ENCODE measurements at places on chromosomes 4 and X. TPM values are rescaled to one million over a fixed set of nuclear protein-coding genes. Genes with fewer than 3 reads are reported as not detected.

DNA sequence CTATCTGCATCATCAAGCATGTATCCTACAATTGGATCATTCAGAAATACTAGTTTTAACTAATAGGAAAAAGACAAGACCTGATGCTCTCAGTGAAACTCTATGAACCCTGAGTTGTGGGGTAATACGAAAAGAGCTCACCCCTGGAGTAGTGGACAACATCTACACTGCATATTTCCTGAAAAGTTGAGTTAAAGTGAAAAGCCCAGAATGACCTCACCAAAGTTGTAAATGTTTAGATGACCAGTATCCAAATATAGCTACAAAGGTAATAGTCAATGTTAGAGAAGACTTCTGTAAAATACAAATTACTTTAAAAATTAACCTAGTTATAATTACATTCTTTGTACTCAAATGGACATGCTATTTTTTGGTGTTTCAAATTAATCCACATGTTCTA lies 52.8 kb upstream of the SRPX start:
- no peak for DNase-seq

DNA sequence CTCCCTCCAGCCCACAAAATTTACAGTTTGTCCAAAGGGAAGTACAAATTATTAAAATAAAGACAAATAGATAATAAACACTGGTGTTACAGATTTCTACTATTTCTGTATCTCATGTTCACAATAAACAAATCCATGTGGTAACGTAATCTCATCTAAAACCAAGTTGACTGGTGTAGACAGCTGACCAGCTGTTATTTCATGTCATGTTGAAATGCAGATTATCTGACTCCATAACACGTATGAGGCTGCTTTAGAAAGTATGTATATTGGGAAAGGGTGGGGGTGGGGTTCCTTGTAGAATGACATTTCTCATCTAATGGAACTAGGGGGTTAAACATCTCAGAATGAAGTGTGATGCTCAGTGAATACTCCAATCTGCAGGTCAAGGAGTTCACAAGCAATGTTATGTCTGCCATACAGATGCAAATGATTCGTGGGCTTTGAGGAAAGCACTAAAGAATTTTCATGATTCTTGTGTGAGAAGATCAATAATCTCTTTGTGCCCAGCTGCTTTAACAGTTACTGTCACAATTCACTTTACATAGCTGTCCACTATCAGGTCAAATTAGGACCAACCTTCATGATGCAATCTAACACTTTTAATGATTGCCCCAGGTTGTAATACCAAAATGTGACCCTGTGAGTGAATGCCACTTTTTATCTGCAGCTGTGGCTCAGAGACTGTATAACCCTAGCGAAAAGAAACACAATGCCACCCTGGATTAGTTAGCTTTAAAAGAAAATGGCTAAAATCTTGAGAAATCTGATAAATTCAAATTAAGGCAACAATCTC lies 114.0 kb downstream of the ENOX2 start:
- DNase-seq = no peak

DNA sequence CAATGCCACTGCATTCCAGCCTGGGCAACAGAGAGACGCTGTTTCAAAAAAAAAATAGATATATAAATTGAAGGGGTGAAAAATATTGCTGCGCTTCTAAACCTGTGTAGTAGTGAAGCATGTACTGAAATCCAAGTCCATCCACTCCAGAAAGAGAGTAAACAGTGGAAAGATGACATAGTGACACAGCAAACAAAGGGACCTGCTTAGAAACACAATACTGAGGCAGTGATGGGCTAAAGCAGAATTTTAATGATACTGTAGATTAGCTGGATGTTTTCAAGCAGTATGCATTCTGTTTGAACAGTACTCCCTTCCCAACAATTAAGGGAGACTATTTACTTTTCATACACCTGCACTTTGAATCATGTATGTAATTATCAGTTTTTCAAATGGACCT lies 42.5 kb downstream of the TFDP3 start:
- no peak for DNase-seq

GPR82 gene
- total RNA-seq = not detected

- DNase-seq = no peak
Measured at GRCh38 chr4:71004281-71004851, 10.9 kb downstream of the DCK start.

DNA sequence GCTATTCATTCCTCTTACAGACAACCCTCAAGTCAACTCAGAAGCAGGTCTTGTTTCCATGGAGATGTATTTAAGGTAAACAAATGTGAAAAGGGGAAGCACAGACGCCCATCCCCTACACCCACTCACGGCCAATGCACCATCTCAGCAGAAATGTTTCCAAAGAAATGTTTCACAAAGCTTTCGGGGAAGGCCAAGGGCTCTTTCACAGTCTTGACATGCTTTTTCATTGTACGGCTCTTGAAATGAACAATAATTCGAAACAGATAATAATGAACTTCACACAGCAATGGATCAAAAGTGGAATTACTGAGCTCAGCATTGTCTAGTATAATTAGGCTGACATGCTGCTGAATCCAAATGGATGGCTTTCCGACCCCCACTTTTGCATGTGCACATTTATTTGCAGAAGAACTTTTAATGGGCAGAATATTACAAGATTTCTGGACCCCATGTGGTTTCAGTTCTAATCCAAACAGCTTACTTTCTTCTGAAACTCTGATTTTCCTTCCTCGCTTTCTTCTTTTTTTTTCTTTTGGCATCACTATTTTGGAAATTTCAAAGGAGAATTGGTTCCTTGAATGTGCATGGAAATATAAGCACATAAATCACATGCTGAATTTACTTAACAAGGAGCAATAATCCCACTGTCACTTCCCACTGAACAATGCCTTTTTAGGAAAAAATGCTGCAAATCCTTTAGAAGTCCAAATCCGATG lies 160.9 kb downstream of the SMIM20 start:
- DNase-seq = no peak

DNA sequence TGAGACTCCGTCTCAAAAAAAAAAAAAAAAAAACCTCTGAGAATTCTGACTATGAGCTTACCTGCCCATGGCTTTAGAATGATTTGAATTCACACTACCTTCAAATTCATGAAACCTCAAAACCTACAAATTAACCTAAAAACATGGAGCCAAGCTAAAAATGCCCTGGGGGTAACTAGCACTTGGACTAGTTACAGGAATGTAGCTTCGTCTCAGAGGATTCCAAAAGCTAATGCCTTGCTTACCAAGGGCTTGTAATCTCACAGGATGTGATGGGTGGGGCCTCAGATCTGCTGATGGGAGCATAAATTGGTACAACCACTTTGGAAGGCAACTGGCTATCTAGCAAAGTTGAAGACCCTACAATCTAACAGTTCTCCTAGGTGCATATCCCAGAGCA lies 79.4 kb upstream of the SPRY1 start:
- no peak for DNase-seq

DNA sequence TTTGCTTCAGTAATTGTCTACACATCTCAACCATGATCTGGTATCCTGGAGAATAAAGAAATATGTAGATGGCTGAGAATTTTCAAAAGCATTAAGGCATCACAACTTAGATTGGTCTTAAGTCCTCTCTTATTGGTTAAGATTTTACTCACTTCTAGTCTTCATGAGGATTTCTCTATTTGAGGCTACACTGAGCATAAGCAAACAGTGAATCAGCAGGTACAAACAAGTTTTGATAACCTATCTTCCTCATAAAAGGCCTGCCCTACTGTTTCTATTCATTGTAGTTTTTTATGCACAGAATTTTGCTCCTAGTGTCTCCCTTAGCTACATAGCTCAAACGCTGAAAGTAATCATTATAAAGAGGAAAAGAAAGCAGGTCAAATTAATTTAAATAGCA lies 460.7 kb upstream of the RPS6KA3 start:
- no peak for DNase-seq

- DNase-seq = no peak
Measured at GRCh38 chrX:124232523-124233201, 99.8 kb upstream of the TEX13D start.

GRCh38 chr4:168319486-168320019 lies 1.0 kb upstream of the DDX60 start:
- DNase-seq = no peak

DNA sequence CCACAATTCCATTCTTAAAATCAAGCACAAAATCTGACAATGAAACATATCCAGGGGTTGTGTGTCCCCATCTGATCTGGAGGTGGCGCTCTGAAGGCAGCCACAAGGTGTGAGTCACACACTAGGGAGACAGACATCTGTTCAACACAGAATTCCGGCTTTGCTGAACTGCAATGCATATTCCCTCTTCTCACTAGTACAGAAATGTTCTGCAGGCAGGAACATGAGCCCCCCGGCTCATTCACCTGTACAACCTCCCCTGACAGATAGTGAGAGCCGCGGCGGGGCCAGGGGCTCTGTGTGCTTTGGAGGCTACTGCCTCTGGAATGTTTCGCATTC lies 41.9 kb downstream of the WDR1 start:
- DNase-seq = no peak

DNA sequence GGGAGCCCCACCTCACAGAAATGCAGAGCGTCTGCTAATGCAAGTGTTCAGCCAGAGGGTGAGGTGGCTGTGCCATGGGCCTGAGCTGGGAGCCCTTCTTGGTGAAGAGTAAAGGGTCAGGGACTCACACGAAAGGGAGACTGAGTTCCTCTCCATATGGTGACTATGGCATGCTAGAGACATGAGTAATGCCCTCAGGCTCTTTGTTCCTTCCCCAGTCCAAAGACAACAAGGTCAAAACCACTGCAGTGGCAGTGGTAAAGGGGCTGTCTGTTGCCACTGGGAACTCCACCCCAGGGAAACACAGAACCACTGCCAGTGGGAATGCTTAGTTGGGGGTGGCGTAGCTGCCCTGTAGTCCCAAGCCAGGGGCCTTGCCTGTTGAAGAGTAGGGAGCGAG lies 22.4 kb downstream of the RAB40AL start:
- DNase-seq = no peak

- DNase-seq = no peak
Measured at GRCh38 chr4:141247430-141247780, 26.7 kb downstream of the ZNF330 start.

DNA sequence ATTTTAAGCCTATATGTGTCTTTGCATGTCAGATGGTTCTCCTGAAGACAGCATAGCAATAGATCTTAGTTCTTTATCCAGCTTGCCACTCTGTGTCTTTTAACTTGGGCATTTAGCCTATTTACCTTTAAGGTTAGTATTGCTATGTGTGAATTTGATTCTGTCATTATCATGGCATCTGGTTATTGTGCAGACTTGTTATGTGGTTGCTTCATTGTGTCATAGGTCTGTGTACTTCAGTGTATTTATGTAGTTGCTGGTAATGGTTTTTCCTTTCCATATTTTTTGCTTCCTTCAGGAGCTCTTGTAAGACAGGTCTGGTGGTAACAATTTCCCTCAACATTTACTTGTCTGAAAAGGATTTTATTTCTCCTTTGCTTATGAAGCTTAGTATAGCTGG lies 1443.5 kb downstream of the FAM133A start:
- no peak for DNase-seq

DNA sequence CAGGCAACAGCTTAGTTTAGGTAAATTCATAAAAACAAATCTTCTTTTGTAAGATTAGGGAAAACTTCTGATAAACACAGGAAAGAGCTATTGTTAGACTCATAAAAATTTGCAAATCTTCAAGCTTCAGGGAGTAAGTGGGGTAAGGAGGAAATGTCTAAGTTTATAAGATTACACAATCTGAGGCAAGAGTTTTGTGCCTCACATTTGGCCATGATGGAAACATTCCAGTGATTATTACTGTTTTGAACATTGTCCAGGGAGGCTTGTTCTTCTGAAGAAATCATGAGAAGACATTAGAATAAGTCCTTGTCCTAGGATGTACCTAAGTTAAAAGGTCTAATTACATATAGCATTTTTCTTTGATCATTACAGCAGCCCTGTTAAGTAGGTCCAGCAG lies 72.8 kb downstream of the MAOB start:
- DNase-seq = no peak

BEND2 gene
- not detected for total RNA-seq

DNA sequence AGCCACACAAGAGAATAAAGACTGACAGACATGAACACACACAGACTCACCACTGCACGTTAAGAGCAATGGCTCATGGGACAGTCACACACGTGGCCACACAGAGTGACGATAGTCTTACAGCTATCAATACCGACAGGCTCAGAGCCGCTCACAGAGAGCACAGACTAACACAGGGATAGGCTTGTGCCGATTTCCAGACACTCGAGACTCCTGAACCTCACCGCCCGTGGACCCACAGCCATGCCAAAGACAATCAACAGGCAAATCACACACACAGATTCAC lies 716 bp upstream of the SLC38A5 start:
- no peak for DNase-seq

TRPC5OS gene
- not detected for total RNA-seq

- no peak for DNase-seq
Measured at GRCh38 chrX:148134578-148134977, 153.4 kb downstream of the FMR1NB start.

Data from vagina (tissue), 2 donors.